ENCODE measurements at places on chromosomes 7 and 10. TPM values are rescaled to one million over a fixed set of nuclear protein-coding genes. Genes with fewer than 3 reads are reported as not detected.

Gene ANXA11
- 88.0 TPM for total RNA-seq

Gene SH2D4B
- 0.10 TPM for total RNA-seq

Gene ABI1
- total RNA-seq = 70.9 TPM

Gene PON3
- total RNA-seq = not detected
